ENCODE measurements at places on chromosomes 6 and 20.

- no peak for DNase-seq
Measured at GRCh38 chr6:2412731-2413130, 167.3 kb upstream of the GMDS start.

DNA sequence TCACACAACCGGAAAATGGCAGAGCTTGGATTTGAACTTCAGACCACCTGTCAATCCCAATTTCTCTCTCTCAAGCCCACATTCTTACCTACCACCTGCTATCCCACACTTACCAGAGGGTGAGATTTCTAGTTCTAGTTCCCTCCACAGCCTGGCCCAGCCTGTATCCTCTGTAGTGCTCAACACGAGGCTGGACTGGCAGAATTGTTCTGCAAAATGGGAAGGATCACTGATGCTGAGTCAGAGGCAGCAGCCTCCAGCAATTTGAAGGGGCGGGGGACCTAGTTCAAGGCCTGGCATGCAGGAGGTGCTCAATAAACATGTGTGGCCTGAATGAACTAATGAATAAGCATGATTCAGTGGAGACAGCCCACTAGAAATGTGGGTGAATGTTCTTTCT lies 53.6 kb upstream of the TTPAL start:
- DNase-seq = no peak

DNA sequence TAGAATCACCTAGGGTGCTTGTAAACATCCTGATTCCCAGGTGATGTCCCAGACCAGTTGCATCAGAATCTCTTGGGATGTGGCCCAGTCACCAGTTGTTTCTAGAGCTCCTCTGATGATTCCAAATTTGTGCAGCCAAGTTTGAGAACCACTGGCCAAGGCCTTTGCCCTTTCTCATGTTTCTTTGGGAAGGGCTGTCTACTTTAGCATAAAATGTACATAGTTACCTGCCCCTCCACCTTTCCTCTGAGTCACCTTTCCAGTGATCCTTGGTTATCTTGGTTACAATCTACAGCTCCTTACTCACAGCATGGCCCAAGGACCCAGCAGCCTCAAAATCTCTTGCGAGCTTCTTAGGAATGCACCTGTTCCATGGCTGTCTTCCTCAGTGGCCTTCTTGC lies 266.4 kb upstream of the PRND start:
- no peak for DNase-seq

GRCh38 chr20:19748681-19749080 lies 9.4 kb upstream of the RIN2 start:
- DNase-seq = no peak

DNA sequence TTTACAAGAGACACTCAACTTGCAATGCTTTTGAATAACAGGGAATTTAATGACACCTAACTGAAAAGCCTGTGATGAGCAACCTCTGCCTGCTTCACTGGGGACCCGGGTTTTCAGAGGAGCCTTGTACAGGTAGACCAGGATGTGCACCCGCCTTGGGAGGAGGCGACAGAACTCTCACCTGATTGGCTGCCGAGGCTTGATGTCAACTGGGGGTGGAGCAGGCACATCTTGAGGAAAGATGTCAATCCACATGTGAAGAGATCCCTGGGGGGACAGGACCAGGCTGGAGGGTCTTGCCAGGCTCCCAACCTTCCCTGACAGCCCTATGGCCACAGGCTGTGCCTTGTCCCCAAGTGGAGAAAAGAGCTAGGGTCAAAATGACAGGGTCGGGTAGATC lies 19.8 kb downstream of the ERGIC3 start:
- DNase-seq = no peak

GRCh38 chr6:46581459-46582177 lies 71.0 kb downstream of the CYP39A1 start:
- no peak for DNase-seq

- no peak for DNase-seq
Measured at GRCh38 chr20:21232546-21233280, 70.4 kb upstream of the XRN2 start.

- no peak for DNase-seq
Measured at GRCh38 chr20:13402171-13402760, 181.2 kb downstream of the ISM1 start.

GRCh38 chr6:74066168-74066871 lies 370.3 kb downstream of the CD109 start:
- no peak for DNase-seq

DNA sequence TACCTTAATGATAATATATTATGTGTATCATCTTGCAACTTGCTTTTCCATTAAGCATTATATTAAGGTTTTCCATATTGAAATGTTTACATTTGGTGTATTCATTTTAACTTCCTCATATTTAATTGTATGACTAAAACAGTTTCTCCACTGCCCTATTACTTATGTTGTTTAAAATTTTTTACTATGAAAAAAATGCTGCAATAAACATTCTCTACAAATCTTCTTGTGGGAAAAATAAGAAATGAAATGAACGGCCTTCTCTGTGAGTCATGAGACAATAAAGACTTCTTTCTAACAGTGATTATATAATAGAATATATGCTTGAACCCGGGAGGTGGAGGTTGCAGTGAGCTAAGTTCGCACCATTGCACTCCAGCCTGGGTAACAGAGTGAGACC lies 25.5 kb downstream of the FASTKD5 start:
- DNase-seq = no peak

DNA sequence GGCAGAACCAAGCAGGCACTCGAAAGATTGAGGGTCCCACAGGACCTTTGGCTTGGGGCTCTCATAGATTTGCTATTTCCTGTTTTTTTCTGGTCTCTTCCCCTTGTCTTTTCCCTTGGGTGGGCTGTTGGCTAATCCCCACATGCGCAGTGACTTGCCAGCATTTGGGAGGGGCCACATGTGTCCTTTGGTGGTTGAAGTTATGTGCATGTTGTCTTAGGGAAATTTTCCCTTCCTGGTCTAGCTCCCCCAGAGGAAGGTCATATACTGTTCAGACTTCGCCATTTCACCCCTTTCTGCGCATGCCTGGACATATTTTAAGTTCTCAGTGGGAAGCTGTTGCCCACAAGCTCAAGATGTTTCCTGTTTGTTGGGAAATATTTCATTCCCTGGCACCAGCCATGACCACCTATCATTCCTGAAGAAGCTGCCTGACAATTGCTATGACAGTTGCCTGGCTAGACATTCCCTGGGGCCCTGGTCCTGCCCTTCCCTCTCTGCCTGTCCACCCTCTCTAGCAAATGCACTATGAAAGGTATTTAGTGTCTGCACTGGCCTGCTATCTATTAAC lies 156.2 kb upstream of the THBS2 start:
- DNase-seq = no peak

DNA sequence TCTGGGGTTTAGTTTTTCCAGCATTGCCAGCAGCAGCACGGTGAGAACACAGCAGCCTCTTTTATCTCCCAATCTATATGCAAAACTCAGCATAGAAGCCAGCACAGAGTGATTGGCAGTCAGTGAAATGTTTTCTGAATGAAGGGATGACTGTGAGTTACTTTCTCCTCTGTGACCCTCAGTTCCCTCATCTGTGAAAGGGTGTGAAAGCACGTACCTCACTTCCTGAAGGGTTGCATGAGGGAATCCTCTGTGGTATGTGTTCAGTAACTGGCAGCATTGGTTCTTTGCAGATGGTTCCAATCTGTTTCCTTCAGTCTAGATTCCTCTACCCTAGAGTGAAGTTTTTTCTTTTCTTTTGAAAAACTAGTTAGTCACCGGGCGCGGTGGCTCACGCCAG lies 40.0 kb downstream of the EFCAB8 start:
- no peak for DNase-seq

- DNase-seq = no peak
Measured at GRCh38 chr6:32046450-32047083, 8.4 kb downstream of the CYP21A2 start.

DNA sequence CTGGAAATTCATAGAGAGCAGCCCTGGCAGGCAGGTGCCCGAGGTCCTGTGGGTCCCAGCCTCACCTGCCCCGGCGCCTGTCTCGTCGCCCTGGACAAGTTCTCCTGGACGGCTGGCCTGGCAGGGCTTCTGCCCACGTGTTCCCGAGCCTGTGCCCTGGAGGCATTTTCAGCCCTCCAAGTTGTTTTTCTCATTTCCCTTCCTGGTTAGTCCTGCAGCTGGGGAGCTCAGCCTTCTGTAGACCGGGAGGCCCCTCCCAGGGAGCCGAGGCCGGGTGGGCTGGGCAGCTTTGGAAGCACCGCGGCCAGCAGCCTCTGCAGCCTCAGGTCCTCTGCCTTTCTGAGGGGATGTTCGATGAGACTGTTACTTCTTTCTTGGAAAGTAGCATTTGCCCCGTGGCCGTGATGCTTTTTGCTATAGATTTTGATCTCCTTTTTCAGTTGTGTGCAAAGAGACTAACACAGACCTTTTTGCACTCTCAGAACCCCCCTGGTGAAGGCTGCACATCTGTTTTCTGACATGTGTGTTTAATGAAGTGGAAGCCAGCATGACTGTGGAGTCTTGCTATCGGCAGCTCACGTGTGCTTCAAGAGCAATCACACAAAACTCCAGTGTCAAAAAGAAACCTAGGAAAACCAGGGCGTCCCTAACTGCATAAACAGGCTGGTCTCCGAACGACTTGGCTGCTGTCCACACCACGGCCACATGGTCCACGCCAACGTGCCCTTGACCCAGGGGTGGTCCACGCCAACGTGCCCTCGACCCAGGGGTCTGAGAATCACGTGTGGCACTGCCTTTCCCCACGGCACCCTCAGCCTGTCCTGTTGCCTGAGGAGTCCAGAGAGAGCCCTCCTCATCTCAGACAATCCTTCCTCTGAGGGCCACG lies 207.5 kb downstream of the SMOC2 start:
- DNase-seq = no peak
